Stimulated activated CD8-positive, alpha-beta memory T cell treated with anti-CD3 and anti-CD28 coated beads, Interleukin-15, amount 100 ng/mL, for 48 hours (primary cell): ENCODE measurements at places on chromosomes 4 and X.

DNA sequence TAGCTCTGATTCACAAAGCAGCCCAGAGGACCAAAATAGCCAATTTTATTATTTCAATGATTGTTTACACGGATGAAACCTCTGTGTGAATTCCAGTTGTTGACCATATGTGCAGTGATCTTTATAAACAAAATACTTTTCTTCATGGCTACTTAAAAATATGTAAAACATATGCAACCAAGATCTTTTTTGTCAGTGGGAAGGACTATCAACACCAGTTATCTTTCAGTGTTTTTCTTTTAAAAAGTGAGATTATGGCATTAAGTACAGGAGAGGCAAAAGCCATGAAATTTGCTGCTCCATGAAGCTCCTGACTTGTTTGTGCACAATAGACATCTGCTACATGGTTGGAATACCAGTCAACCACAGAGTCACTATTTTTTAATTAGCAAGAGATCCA is 184.4 kb downstream of the DKK2 start:
- DNase-seq = no peak

DNA sequence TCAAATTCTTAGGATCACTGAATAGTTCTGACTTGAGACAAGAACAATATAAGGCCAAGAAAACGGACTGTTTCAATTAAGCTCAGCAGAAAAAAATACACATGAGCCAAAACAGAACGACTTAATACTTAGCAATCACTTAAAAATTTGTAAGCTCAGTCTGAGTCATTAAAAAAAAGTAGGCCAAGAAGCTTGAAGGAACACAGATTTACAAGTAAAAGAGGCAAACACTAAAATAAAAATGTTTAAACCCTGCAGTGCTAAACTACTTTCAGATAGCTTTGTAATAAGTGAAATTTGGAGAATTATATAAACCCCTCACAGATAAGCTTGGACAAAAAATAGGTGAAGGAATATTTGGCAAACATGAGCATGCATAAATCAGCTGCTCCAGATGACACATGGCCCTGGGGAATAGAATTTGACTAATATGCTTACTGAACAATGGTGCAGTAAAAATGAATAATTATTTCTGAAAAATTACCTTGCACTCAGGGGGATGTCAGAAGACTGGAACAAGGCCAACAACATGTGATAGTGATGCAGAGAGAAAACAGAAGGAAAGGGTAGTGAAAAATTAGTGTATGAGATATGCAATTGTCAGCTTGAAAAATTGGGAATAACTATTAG is 49.6 kb downstream of the LNX1 start:
- DNase-seq = no peak

- DNase-seq = no peak
Observed at GRCh38 chr4:15502384-15502783, 32.7 kb downstream of the CC2D2A start.

- peak; percentile 83 for DNase-seq
Observed at GRCh38 chr4:99088481-99089365, at the start of gene ADH5. ADH5 (minus strand) TSS chr4:99088788; CDS start chr4:99088700, 88 bp downstream.

DNA sequence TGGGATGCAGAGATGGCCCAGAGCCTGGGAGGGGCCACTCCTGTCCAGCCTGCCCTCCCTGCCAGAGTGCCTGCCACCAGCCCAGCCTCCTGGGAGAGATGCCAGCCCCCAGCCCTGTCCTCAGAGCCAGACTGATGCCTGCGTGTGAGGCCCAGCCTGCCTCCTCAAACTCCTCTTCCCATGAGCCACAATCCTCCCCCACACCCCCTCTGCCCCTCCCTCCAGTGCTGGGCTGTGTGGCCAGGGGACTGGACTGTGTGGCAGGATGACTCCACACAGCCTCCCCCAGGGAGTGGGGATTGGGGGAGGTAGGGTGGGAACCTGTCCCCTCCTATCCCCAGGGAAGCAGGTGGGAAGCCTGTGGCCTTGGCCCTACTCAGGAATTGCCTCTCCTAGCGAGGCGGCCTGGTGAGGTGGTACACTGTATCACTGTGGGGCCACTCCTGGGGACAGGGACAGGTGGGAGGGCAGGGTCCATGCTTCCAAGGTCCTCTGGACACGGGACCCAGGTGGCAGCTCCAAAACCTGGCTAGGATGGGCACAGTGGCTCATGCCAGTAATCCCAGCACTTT is 4.3 kb upstream of the SH3BP2 start:
- DNase-seq = no peak

GRCh38 chr4:89071311-89071710 is 14.3 kb upstream of the FAM13A start:
- DNase-seq = no peak

GRCh38 chr4:70151271-70151670 is 2.8 kb upstream of the PRR27 start:
- DNase-seq = no peak

GRCh38 chrX:30610026-30610425 is 32.5 kb upstream of the TASL start:
- no peak for DNase-seq

DNA sequence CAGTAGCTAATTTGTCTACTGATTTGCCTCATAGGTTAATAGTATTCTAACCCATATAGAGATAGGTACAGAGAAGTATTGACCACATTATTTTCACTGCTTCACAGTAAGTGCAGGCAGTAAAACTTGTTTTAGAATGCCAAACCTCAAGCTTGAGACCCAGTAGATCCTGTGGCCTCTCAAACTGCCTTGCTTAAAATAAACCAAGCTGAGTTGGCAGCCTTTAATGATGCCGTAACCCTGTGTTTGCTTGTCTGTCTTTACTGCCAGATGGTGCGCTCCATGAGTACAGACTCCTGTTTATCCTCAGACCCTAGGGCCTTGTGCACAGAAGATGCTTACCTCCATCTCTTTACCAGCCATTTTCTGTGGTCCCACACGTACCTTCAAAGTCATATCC is 50.8 kb downstream of the ANXA3 start:
- no peak for DNase-seq

DNA sequence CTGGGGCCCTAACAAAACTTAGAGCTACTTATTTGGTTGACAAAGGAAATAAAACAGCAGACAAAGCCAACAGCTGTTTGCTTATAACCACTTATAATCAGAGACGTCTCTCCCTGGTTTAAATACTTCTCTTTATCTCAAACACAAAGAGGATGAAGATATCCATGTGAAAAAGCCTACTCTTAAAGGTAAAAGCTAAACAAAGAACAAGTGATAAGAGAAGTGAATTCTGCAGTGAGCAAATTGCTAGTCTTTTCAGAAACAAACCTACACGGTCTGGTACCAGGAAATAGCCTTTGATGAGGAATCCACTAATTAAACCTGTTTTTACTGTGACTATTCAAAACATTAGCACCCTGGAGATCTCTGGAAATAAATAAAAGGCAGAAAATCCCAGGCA is 46.7 kb downstream of the GRIA3 start:
- no peak for DNase-seq

DNA sequence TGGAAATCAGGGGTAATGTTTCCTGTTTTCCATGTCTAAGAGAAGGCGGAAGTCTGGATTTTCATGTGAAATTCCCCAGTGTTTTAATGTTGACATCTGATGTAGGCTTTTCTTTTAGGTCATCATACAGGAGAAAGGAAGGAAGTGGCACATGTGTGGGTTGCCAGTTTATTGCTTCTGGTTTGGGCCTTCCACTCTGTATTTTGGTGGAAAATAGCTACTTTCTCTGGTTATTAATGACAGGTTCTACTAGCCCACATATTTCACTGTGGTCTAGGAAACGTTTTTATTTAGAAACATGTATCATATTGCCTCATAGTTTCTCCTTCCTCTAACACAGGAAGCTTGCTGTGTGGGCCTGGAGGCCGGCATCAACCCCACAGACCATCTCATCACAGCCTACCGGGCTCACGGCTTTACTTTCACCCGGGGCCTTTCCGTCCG is 7.2 kb downstream of the PDHA1 start:
- no peak for DNase-seq

DNA sequence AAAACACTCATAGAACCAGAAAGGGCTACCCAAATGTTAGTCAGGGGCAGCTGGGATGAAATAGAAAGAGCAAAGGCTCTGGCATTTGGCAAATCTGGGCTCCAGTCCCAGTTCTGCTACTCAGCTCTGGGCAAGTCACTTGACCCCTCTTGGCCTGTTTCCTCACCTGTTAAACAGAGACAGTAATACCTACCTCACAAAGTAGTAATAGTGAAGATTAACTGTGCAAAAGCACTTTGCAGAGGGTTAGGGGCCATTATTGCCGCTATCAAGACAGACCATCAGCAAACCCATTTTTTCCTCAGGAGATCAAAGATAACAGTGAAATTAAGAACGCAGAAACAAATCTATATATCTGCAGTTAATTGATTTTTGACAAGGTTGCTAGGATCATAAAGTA is 20.6 kb downstream of the ZBTB33 start:
- DNase-seq = no peak

GRCh38 chr4:111707491-111707890 is 437.8 kb upstream of the FAM241A start:
- DNase-seq = no peak

- DNase-seq = no peak
Observed at GRCh38 chr4:43048570-43048969, 156.1 kb downstream of the GRXCR1 start.

DNA sequence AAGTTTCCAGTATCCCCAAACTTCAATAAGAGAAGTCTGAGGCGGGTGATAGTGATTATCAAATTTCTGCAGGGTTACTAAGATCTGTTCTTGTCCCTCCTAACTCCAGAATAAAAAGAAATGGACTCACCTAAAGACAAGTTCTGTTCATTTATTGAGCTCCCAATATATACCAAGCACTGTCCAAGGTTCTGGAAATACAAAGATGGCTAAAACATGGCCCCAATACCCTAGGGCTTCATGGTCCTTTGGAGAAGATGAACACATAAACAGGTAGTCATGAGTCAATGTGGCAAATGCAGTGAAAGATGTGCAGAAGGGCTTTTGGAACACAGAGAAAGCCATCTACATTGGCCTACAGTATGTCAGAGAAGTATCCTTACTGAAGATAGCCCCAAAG is 231.2 kb downstream of the PPP1R2C start:
- DNase-seq = no peak

- no peak for DNase-seq
Observed at GRCh38 chr4:122783301-122784215, 43.1 kb upstream of the FGF2 start.
